Caco-2 (cell line): ENCODE measurements at places on chromosomes 2 and 18. TPM values are rescaled to one million over a fixed set of nuclear protein-coding genes. Genes with fewer than 3 reads are reported as not detected.

GRCh38 chr2:10084223-10084865 is 4.1 kb upstream of the CYS1 start:
- no peak for DNase-seq

DNA sequence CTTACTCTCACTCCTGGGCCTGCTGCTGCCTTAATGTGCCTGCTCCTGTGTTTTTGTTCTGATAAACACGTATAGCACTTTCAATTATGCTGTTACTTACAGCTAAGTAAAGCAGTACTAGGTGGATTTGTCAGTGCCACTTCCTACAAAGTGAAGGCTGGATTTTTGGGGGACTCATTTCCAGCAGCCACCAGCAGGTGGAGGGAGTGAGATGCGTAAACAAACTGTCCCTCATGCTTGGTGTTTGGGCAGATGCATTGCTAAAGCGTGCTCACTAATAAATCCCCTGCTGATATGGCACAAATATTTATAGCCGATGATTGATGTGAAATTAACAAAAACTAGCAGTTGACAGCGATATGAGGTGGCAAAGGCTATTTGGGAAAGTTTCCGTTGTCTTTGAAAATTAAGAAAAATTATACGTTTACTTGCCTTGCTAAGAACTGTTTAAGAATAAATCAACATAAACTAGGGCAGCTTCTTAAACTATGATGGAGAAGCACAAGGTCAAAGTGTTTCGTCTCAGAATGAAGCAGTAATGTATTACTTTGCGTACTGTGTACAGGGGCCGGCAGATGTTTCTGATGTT is 101.7 kb downstream of the AGAP1 start:
- peak; percentile 65 for DNase-seq

GRCh38 chr2:112152476-112153178 is 14.4 kb downstream of the FBLN7 start:
- no peak for DNase-seq

DNA sequence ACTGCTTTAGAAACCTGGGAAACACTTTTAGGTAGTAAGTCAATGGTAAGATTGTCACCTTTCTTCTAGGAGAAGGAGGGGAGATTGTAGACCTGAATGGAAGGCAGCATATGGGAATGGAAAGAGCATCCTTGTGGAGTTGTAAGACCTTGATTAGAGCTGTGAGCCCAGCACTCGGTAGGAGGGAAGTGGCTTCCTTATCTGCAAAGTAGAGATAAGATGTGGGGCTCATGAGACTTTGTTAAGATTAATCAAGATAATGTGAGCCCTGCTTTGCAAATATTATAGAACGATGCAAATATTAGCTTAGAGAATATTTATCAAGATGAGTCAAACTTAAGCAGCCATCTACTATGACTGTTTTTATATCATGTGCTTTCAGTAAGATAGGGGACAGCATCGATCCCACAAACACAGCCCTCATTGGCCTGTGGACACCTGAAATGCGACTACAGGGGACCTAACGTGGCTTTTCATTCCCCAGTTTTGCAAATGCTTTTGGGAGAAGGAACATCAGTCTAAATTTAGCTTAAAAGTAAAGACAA is 243.7 kb downstream of the LTBP1 start:
- DNase-seq = peak; percentile 35

DNA sequence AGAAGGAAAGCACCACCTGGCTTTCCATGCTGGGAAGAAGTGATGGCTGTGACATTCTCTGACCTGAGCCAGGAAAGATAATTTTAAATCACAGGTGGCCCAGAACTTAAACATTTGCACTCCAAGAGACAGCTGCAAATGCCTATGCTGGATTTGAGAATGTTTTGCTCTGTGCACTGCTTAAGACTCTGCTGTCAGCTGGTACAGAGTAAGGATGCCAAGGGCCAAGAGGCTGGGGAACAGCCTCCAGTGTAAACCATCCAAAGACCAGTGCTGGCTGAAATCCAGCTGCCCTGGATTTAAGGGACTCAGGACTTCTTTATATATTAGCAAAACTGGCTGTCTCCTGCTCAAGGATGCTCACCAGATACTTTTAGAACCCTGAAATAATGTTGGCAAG is 3.9 kb downstream of the HOXD8 start:
- no peak for DNase-seq

DNA sequence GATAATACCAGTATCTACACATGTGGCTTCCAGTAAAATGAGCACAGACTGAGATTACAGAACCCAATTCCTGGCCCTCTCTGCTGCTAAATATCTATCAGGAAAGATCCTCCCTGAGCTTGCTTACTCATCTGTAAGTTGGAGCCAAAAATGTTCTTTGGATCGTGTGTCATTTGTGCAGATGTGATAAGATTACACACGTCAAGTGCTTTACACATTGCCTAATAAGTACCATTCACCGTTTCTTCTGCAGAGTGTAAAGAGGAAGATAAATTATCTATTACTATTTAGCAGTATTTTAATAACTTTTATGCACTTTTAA is 23.2 kb upstream of the SLC20A1 start:
- DNase-seq = no peak

MYO7B gene
- 0.27 and 0.58 TPM in 2 replicates for total RNA-seq
